Cortex of kidney (tissue), 1 donor: ENCODE measurements at places on chromosomes 11 and 22.

GRCh38 chr11:72776117-72776843 lies 17.6 kb downstream of the STARD10 start:
- DNase-seq, result no peak

GRCh38 chr22:43377896-43378704 lies 33.7 kb upstream of the MPPED1 start:
- DNase-seq, result no peak

DNA sequence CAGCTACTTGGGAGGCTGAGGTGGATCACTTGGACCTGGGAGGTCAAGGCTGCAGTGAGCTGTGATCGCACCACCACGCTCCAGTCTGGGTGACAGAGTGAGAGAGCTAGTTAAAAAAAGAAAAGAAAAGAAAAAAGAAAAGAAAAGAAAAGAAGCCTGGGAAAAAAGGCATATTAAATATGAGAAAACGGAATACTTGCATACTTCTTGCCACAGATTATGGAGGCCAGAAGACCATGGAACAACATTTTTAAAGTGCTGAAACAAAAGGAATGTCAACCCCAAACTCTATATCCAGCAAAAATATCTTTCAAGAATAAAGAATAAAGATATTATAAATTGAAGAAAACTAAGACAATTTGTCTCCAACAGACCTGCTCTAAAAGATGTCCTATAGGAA lies 191.9 kb downstream of the EFCAB6 start:
- no peak for DNase-seq

DNA sequence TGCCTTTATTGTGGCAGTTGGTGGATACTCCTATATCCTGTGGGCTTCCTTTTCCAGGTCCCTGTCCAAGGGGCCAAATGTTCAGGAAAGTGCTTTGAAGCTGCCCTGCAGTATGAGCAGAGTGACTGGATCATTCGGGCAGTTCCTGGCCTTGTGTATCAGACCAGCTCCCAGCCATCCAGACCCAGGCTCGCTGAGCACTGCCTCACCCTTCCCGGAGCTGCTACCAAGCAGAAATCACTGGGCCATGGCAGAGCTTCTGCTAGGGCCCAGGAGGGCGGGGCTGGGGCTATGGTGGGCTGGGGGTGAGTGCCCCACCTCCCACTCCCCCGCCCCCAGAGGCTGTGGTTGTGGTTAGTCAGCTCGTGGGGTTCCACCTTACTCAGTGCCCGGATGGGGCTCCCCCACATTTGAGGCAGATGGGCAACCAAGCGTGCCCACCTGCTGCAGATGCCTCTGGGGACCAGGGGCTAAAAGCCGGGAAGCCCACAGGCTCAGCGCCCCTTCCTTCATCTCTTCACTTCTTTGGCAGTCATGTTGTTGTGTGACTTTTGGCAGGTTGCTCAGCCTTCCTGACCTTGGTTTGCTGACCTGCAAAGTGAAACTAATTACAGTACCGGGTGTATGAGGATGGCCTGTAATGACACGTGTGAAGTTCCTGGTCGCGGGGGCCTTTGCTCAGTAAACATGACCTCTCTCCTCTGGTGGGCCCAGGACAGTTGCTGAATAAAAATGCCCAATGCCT lies 2.1 kb upstream of the LRRC32 start:
- no peak for DNase-seq

DNA sequence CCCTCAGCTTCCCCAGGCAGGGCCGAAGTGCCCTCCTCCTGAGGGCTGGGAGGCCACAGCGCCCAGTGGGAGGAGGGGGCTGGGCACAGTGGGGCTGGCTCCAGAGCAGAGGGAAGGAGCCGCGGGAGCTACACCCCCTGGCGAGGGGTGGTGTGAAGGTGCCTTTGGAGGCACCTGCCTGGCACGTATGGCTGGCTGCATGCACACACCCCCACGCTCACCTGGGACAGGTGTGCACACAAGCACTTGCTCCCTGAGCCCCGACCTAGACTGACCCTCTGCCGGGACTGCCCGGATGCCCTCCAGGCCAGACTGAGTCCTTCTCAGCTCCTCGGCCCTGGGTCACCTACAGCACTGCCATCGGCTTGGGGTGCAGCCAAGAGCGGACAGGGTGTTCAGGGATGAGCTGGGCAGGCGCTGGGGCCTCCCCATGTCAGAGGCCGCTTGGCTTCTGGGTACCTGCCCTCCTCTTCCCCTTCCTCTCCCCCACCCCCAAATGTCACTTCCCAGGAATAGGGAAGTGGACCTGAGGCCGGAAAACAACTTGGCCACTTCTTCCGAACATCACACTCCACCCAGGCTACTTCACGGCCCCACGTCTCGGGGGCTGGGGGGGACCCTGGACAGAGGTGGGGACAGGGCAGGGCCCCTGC lies 7.4 kb upstream of the PIM3 start:
- DNase-seq, result no peak

DNA sequence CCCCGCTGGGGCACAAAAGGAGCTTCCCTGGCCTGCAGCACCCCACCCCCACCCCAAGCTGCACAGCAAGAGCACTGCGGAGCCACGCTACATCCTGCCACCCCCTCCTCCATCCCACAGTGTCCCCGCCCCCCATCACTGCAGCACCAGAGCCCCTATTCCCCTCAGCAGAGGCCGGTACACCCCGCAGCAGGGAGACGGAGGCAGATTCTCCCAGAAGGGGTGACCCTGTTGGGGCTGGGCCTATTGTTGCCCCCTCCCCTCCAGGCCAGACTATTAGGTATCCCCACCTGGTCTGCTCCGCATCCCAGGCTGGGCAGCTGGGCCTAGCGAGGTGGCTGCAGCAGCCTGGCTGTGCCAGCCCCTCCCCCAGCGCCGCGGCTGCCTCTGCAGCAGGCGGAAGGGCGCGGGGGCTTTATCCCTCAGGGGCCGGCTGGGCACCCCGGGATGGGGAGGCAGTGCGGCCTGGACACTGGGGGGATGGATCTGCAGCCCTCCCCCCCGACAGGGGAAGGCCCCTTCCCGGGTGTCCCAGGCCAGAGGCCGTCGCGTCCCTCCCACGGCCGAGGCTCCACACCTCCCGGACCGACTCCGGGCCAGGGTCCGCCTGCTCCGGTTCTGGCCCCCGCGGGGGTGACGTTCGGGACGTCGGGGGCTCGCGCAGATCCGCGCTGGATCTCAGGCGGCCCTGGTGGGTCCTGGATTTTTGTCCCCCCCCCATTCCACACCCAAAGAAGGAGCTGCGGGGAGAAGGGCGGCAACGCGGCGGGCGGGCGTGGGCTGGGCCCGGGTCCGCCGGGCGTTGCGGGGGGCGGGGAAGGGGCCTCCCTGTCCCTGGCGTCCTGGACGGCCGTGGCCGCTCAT lies 943 bp downstream of the DUSP8 start:
- no peak for DNase-seq
